ENCODE measurements at places on chromosomes 5 and 9.

GRCh38 chr9:137227054-137227852, at the start of gene RNF224:
Gene RNF224, plus strand, starts transcription at chr9:137227502. Its CDS starts 834 bp downstream, at chr9:137228336.
- peak; percentile 91 for DNase-seq

DNA sequence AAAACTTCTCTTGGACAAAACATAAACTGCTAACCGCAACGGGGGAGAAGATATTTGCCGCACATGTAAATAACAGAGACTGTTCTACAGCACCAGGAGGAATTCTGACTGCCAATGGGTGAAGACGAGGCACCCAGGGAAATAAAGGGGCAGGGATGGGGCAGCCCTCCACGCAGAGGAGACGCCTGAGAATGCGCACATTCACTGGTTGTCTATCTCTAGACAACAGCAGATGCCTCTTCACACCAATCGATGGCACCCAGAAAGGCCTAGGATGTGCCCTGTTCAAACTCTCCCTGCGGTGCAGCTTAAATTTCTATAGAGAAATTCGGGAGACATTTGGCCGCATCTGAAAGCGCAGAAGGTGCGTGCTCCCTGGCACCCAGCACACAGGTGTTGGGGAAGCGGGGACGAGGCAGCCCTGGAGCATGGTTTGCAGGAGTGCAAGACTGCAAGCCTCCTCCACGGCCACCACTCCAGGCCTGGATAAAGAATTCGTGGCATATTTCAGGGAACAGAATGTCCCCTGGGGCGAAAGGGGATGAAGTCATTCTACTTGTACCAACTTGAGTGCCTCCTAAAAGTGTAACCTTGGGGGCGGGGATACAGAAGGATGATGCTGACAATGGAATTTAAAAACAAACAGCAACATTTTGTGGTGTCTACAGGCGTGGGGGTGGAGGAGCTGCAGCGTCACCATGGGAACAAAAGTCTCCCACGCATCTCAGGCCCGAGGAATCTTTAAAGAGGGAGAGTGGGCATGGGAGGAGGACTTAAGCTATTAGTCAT, 6.3 kb upstream of the IRX2 start:
- no peak for DNase-seq

DNA sequence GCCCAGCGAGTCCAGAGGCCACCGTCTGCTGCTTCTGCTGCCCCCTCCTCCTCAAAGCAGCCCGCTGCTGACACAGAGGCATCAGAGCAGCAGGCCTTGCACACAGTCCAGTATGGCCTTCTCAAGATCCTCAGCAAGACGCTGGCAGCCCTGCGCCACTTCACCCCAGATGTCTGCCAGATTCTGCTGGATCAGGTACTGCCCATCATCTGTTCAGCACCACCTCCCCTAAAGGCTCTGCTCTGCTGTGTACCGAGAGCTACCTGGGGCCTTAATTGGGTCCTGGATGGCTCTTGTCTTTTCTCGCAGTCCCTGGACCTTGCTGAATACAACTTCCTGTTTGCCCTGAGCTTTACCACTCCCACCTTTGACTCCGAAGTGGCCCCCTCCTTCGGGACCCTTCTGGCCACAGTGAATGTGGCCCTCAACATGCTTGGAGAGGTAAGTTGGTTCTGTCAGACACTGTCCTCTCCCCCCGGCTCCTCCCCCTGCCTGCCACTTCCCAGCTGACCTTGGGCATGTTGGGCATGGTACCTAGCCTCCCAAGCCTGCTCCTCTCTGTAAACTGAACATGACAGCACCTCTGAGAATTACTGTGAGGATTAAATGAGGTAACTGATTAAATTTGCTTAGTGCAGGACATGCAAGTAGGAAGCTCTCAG, 22.7 kb downstream of the SH3GLB2 start:
- no peak for DNase-seq

DNA sequence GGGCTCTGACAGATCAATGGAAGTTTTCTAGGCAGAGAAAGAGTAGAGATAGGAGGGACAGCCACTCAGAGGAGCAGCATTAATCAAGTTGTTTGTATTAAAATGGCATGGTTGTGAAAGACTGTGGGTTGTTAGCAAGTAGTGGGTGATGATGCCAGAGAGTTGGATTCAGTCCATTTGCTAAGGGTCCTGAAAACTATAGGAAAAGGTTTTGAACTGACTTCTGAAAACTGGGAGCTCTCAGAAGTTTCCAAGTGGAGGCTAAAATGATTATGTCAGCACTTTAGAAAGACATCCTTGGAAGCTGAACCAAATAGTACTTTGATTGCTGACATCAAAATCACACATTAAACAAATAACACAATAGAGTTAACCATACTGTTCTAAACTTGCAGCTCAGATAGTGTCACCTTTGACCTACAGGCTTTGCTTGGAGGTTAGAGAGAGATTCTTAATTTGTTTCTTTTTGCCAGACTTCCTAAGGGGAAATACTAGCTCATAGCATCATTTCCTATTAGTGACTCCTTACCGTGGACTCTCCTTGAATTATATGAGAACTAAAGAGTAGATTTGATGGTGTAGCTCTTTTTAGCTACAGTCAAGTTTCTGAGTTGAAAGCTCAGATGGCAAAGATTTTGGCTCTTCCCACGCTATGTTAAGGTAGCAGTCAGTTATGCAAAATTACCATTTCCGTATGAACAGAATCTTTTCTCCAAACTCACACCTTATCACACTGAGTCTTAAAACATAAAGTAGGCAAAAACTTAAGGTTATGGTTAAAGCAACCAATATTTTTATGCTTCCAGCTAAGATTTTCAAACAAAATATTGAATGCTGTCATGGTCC, 277.1 kb downstream of the NR3C1 start:
- no peak for DNase-seq

DNA sequence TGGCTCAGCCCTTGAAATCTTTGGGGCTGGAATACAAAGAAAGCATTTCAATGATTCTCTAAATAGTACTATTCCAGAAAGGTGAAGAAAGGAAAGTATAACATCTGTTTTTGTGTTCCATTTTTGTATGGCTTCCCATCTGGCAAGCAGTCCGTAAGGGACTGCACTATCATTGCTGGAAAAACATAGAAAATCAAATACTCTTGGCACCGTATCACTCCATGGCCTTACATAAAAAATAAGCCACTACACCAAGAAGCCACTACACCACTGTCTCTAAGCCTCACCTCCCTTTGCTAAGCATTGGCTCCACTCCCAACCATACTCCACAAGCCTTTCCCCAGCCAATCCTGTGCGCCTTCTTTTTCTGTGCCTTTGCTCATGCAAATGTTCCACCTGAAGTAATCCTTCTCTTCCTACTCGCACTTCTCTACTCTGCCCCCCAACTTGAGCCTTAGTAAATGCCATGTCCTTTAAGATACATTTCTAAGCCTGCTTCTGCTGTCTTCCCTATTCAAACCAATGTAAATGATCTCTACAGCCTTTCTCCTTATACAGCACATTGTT, 454.6 kb upstream of the TUSC1 start:
- DNase-seq, result no peak

DNA sequence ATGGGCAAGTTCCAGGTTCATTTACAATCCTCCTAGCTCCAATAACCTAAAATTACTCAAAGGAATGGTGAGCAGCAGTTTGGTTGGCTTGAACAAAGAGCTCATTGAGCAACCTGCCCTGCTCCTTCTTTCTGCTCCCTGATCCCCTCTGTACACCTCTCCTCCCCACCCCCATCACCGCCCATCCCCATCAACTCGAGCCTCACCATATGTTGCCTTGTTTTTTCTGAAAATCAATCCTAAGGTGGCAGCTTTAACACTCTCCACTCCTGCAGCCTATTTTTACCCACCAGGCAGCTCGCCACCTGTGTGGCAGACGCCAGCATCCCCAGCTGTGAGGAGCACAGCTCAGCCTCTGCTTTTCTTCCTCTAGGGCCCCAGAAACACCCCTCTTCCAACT, 533.4 kb upstream of the BRINP1 start:
- no peak for DNase-seq

DNA sequence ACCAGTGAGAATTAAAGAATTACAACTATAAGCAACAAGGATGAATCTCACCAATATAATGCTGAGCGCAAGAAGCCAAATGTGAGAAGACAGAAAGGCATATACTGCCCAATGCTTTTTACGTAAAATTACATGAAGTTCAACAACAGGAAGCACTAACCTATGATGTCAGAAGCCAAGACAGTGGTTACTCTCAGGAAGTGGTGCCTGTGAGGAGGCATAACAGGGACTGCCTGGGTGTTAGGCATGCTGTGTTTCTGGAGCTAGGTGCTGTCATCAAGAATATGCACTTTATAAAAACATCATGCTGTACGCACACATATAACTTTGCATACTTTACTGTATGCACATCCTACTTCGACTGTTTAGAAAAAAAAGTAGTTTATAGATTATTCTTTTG, 30.1 kb downstream of the FRMD3 start:
- no peak for DNase-seq

GRCh38 chr9:131178382-131178781, 53.0 kb downstream of the NUP214 start:
- DNase-seq, result peak; percentile 79

- peak; percentile 76 for DNase-seq
Measured at GRCh38 chr9:107465467-107466451, 23.8 kb downstream of the KLF4 start.

GRCh38 chr5:173155912-173156311, 11.6 kb downstream of the BNIP1 start:
- DNase-seq, result no peak

Data from activated CD8-positive, alpha-beta memory T cell treated with anti-CD3 and anti-CD28 coated beads, Interleukin-2, amount 50 U/mL, for 48 hours (primary cell).